KG1 (cell line): ENCODE measurements at places on chromosomes 6 and 20.

DNA sequence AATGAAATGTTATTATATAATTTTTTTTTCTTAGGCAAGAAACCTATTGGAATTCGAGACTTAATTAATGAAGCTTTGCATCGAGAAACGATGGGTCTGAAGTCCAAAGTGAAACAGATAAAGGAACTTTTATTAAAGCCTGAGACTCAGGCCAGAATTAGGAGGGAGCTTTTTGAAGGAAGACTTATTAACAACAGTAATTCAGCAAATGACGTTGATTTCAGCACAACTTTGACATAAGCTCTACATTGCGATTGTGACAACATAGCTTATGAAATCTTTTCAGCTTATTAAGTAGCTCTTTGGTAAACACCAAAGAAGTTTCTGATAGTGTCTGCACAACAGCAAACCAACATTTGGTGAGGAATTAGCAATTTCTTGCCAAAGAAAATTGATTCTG, 147.1 kb downstream of the AKAP7 start:
- DNase-seq: no peak

- no peak for DNase-seq
These were observed 198.3 kb downstream of the JARID2 start for GRCh38 chr6:15444081-15444731.

DNA sequence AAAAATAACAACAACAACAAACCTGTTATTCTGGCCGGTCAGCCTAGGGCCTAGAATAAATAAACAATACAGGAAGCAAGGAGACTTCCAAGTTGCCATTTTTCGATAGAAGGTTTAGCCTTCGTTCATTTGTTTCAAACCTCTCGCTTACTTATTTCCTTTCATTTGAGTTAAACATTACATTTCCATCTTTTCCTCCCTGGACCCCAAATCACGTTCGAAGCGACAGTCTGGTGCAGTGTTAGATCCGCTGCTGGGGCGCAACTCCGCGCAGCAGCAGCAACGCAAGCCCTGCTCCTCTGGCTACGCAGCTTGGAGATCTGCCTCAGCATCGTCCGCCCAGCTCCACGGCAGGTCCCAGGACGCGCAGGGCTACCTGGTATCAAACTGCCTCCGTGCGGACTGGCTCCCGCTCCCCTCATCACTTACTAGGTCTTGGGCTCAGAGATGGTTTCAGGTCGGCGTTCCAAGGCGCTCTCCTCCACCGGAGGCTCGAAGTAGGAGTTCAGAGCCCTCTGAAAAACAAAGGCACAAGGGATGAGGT, 530 bp downstream of the TDP2 start:
- DNase-seq: no peak

DNA sequence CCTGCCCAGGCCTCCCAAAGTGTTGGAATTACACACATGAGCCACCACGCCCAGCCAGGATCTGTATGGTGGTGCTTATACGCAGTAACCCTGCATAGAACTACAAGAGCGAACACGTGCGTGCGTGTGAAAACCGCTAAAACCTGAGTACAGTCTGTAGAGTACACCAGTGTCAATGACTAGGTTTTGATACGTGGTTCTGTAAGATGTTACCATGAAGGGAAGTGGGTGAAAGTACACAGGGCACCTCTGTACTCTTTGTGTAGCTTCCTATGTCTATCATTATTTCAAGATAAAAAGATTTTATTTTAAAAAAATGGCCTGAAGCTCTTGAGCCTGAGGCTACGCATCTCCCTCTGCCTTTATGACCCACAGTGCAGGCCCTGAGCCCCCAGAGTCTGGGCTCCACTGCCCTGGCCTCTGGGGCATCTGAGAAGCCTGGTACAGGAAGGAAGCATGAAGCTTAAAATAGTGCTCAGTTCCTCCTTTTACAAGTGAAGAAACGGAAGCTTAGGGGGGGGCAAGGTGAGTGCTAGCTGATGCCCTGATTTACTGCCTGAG, 21.6 kb downstream of the LY86 start:
- peak; percentile 71 for DNase-seq

GRCh38 chr6:16783509-16783908, 22.2 kb upstream of the ATXN1 start:
- no peak for DNase-seq

DNA sequence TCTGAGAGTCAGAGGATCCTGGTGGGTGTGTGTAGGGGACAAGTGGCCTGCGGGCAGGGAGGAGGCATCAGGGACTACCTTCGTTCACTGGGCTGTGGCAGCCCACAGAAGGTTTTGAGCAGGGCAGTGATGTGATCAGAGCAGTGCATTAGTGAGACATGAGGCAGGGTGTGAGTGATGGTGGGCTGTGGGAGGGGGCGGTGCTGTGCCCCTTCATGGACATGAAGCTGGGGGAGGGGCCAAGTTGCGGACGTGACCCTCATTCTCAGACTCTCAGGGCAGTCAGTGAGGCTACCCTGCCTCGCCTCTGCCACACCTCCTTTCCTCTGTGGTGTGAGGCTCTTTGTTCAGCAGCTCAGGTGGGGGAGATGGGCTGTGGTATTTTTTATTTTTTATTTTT, 142.2 kb upstream of the RNF24 start:
- no peak for DNase-seq

DNA sequence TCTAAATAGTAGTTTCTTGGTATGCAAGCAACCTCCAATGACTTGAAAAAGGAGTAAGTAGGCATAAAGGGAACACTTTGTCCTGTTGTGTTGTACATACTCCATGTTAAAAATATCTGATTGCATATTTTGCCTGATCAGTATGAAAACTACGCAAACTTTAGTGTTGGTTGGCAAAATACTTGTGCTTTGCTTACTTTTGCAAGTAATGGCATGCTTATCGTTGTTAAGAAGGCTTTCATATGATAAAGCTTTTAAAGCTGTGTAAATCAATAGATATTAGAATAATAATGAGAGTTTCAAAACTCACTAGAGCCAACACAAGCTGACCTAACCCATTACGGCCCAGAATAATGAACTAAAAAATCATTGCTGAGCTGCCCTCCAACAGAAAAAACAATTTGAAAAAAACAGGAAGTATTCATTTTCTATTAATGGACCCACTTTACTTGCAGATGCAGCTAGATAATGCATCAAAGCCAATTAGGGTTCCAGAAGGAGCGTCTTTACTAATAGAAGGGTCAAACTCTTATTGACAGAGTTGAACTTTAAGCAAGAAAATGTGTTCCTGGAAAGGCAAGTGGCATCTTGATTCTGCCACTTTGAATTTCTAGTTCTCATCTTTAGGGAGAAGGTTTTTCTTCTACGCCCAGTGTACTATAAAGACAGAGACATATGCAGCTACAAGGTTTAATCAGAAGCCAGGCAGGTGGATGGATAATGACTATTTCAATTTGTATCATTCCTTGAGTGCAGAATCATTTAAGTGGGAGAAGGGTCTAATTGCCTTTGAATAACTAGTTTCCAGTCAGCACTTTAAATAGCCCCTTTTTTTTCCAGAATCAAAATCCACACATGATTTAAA, 82.2 kb downstream of the SNAP25 start:
- no peak for DNase-seq

- DNase-seq: no peak
These were observed 23.8 kb downstream of the RFPL4B start for GRCh38 chr6:112370946-112371345.

- DNase-seq: no peak
These were observed 198.9 kb downstream of the SYNDIG1 start for GRCh38 chr20:24668384-24668702.

- DNase-seq: no peak
These were observed 279.4 kb upstream of the MAN1A1 start for GRCh38 chr6:119628691-119629594.

GRCh38 chr6:130560231-130560630, 194.4 kb downstream of the TMEM200A start:
- DNase-seq: no peak
